ENCODE measurements at places on chromosomes 1 and 21.

- DNase-seq, result no peak
Measured at GRCh38 chr21:41481191-41481590, 26.8 kb downstream of the TMPRSS2 start.

GRCh38 chr1:61083013-61083806 lies 849 bp downstream of the NFIA start:
- no peak for DNase-seq

DNA sequence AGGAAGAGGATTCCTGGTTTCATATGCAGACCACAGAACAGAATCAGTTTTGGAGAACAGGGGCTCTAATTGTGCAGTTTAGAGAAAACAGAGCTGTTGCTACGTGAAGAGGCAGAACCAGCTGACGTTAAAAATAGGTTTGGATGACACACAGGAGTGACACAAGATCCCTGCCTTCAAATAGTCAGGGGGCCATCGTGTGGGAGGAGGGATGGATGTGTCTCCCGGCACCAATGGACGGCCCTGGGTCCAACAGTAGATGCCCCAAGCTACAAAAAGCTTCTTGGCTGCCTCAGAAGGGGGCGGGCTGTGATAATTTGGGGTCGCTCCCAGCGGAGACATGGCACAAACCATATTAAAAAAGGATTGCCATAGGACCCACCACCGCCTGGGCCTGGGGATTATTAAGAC lies 87.8 kb downstream of the MRPL37 start:
- peak; percentile 5 for DNase-seq

GRCh38 chr1:217861658-217862057 lies 230.5 kb downstream of the SPATA17 start:
- no peak for DNase-seq

GRCh38 chr21:46369520-46370235 lies 45.7 kb downstream of the PCNT start:
- peak; percentile 84 for DNase-seq

DNA sequence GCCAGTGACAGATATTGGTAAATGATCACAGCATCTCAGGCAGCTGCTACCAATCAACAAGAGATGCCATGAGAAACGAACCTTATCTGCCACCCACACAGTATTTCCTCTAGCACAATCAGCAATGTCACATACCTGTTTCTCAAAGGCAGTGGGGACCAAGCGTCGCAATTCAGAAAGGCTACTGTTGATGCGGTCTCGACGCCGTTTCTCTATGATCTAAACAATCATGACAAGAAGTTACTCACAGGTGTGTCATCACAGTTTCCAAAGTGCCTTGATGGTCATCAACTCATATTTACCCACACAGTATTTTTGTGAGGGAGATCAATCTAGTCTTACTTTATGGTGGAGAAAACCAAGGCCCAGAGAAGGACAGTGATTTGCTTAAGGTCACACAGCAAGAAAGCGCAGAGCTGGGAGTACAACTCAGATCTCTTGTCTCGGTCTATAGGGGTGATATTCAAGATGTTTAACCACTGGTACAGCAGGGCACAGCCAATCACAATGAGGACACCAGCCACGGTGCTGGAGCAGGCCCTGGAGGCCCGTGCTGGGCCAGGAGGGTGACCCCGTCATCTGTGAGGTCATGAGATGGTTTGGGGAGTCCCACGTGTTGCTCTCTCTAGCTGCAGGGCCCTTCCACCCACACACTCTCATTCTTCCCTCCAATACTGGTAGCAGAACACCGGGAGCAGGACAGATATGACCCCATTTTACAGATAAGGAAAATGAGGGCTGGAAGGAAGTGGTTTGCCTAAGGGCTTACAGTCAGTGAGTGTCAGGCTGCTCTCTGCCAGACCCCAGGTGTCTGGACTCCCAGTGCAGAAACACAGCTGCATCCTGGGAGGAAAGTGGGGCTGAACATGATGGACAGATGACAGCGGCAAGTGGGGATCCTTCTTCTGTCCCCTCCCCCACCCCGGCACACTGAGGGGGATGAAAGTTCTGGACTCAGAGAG lies 7.8 kb downstream of the HEYL start:
- no peak for DNase-seq

DNA sequence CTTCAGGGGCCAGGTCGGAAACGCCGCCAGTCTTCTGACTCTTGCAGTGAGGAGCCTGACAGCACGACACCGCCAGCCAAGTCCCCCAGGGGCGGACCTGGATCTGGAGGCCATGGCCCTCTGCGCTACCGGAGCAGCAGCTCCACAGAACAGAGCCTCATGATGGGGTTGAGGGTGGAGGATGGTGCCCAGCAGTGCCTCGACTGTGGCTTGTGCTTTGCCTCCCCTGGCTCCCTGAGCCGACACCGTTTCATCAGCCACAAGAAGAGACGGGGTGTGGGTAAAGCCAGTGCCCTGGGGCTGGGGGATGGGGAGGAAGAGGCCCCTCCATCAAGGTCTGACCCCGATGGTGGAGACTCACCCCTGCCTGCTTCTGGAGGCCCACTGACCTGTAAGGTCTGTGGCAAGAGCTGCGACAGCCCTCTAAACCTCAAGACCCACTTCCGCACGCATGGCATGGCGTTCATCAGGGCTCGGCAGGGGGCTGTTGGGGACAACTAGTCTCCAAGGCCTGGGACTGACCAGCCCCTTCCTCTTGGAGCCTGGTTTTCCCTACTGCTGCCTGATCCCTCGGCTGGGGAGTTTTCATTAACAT lies 8.7 kb downstream of the ZNF687 start:
- DNase-seq, result no peak

DNA sequence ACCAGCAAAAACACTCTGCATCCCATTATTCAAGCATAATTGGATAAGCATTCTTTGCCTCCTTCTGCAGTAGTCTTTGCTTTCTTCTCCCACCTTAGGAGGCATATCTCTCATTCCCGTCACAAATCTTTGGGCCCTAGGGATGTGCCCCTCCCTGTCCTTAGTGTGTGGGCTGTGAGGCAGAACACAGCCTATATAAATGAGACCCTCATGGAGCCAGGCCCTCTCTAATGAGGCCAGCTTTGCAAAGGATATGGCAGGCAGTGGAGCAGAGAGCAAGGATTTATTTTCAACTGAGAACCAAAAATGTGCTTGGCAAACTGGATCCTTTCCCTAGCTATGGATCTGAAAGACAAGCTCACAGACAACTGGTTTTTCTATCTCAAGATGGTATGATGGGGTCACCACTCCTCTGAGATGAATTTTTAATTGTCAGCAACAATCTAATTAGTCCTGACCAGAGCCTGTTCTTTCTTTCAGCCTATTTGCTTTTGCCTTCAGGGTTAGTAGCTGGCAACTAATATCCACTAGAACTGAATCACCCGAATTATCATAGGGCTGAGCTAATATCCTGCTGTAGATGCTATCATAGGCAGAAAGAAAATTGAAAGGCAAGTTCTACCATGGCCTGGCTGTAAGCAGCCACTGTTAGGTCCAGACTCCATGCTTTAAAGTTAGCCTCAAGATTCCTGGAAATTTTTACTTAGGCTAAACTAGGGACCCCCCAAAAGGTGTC lies 134.2 kb downstream of the SYT2 start:
- DNase-seq, result no peak

- DNase-seq, result peak; percentile 20
Measured at GRCh38 chr1:9249534-9250410, 15.2 kb downstream of the H6PD start.

- DNase-seq, result no peak
Measured at GRCh38 chr1:61842863-61843514, 100.7 kb downstream of the PATJ start.

DNA sequence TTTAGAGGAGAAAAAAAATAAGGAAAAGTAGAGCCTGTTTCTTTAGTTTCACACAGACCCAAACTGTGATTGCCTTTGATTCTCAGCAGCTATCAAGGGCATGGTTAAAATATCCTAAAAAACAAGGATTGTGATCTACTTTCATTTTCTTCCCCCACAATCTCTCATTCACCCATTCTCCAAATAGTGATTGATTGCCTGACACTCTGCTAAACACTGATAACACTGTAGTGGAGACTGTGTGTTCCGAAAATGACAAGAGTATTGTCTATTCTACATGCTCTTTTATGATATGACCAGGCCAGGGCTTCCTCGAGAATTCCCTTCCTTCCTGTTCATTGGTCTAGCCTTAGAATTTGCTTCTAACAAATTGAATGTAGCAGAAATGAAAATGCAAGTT lies 40.2 kb downstream of the PRMT6 start:
- DNase-seq, result no peak

DNA sequence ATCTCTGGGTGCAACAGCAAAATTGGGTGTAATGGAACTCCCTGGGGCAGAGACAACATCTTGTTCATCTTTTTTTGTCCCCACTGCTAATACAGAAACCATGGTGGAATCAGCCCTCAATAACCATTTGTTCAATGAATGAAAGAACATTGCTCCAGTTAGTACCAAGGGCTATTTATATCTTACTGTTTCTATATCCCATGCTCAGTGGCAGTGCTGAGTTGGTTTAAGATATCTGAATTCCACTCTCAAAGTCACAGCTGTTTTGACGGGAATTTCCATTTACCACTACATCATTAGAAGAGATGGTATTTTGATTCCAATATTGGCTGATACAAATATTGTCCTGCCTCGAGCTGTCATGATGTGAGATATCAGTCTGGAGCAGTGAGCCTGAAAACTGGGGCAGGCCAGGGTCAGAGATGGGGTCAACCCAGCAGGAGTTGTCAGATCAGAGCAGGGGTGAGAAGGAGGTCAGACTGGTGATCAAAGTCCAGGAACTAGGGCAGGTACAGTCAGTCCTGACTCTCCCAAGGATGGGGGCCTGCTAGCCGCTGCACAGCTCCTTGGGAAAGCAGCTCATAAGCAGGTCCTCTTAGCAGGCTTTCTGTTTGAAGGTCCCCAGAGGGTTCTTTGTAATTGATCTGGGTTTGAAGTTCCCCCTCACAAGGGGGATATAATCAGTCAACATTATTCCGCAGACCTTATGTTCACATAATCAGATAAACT lies 5.8 kb upstream of the PHC2 start:
- DNase-seq, result no peak

DNA sequence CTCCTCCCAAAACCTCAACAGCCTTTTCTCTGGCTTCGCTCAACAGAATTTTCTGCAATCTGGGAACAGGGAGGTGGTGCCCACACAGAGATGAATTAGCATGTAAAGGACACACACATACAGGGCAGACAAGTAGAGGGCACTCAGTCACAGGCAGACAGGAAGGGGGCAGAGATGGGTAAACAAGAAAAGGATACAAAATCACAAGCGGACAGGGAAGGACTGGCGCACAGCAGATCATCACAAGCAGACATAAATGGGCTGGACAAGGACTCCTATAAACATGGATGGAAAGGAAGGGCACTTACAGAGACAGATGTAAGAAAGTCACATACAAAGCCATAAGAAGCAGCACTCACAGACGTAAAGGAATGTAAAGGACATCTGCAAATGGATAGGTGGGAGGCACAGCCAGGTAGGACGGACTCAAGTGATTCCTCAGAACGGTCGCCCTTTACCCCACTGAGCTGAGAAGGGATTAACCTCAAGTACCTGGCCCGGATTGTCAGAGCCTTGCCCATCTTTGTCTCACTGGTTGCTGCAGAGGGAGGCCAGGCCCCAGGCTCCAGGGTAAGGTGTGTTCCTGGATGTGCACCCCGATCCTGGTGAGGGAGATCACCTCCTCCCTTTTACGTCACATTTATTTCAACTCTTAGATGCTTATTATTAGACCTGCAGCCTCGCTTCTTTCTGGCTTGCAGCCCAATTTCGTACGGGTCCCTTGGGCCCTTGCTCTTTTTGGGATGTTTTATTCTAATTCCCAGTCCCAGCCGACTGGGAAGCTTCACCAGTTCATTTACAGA lies 836 bp upstream of the PRCC start:
- no peak for DNase-seq

GRCh38 chr1:150051089-150051373 lies 16.5 kb upstream of the VPS45 start:
- DNase-seq, result no peak

- no peak for DNase-seq
Measured at GRCh38 chr1:59345221-59345620, 48.3 kb downstream of the FGGY start.

DNA sequence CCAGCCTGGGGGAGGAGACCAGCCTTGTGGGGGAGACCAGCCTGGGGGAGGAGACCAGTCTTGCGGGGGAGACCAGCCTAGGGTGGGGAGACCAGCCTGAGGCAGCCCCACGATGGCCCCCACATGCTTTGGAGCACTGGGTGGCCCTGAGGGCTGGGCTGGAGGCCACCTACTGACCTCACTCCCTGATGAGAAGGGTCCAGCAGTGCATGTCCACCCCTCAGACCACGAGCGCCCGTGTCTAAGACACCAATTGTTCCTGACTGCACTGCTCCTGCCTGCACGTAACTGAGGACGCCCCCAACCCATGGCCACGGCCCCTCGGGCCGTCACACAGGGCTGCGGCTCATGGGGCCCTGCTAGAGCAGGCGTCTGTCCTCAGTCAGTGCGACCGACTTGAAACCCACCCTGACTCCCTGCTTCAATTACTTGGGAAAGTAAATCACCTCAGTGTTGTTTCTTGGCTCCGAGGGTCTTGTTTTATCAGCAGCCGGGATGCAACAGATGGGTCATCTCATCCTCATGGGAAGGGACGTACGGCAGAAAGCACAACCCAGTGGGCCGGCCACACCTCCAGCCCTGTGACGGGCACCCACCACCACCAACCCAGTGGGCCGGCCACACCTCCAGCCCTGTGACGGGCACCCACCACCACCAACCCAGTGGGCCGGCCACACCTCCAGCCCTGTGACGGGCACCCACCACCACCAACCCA lies at the start of gene SPATC1L:
TSS of gene SPATC1L (minus strand) at position 550 of the 715 bp plus-strand sequence. CDS start 1,643 bp downstream, outside the sequence.
- no peak for DNase-seq

DNA sequence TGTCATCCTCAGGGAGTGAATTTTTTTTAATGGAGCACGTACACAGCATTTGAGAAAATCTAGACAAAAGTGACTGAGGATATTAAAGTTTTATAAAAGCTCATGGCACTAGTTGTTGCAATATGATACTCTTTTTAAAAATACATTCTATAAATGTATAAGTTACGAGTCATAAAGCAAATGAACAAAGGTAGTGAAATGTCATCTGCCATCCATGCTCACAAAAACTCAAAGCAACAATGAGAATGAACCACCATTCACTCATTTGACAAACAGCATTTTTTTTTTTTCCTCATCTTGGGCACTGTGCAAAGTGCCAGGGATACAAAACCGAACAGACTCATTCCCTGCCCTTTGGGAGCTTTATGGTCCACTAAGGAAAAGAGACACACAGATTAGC lies 38.7 kb downstream of the GPR137B start:
- DNase-seq, result no peak

DNA sequence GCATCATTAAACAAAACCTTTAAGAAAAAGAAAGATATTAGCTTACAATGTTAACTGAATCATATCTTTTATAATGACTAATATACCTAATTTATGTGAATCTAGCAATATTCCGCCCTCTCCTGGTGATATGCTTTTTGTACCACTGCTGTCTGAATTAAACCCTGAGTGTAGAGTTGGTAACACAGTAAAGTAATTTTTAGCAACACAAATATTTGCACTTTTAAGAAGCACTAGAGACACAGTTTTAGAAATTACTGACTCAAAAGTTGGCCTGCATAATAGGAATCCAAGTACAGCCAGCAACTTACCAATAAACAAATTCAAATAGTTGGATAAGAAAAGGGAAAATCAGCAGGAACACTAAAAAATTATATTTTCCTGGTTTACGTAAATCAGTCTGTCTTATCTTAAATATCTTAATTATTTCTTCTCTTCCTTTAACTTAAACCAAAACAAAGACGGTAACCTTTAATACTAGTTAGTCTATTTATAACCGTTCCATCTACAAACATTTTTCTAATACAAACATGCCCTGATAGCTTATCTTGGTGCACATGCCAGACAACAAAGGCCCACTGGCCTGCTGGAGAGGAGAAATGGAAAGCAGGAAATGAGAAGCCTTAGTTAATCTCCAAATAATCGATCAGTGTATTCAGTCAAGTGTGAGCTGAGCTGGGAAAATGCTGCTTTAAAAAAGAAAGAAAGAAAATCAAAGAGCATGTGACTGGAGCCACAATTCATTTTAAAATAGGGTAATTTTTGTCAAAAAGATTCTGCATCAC lies 246.0 kb downstream of the RERE start:
- DNase-seq, result no peak

All from MV-4-11 (cell line).